ENCODE measurements at places on chromosomes 5 and 9.

DNA sequence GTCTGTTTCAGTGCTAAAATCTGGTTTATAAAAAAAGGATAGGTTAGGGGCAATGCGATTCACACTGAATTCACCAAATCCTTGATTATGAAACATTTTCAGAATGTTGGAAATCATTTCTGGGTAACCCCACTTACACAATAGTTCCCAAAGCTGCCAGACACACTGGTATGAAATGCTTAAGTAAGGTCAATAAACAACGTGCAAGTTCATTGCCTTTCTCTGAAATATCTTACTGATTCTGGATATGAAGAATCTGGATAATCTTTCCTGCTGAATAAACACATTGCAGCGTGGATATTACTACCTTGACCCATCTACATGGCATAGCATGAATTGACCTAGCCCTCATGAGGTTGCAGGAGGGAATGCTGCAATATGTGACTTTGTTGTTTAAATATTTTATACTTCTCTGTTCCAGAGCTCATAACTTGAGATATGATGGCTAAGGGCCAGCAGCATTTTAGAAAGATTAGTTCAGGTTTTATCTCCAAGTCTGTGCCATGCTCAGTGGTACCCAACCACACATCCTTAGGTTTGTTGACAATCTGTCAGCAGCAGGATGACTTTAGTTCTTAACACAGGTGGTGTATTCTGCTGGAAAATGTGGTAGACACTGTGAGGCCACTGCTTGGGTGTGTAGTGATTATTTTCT is 121.0 kb downstream of the NREP start:
- no peak for DNase-seq

- no peak for DNase-seq
Measured at GRCh38 chr5:2902742-2903297, 151.3 kb upstream of the IRX2 start.

- no peak for DNase-seq
Measured at GRCh38 chr5:63794296-63794695, 167.9 kb downstream of the HTR1A start.

- no peak for DNase-seq
Measured at GRCh38 chr9:38033941-38034340, 35.1 kb downstream of the SHB start.

- no peak for DNase-seq
Measured at GRCh38 chr5:21685522-21685921, 1167.6 kb downstream of the CDH12 start.

- DNase-seq = no peak
Measured at GRCh38 chr9:94746541-94747370, 20.3 kb downstream of the AOPEP start.

- DNase-seq = no peak
Measured at GRCh38 chr5:180648658-180649296, 623 bp downstream of the FLT4 start.

- DNase-seq = no peak
Measured at GRCh38 chr5:169701910-169702451, 64.9 kb downstream of the DOCK2 start.

- no peak for DNase-seq
Measured at GRCh38 chr5:178322736-178323540, 90.3 kb upstream of the PHYKPL start.

- DNase-seq = no peak
Measured at GRCh38 chr5:158940977-158941376, 158.7 kb downstream of the EBF1 start.

DNA sequence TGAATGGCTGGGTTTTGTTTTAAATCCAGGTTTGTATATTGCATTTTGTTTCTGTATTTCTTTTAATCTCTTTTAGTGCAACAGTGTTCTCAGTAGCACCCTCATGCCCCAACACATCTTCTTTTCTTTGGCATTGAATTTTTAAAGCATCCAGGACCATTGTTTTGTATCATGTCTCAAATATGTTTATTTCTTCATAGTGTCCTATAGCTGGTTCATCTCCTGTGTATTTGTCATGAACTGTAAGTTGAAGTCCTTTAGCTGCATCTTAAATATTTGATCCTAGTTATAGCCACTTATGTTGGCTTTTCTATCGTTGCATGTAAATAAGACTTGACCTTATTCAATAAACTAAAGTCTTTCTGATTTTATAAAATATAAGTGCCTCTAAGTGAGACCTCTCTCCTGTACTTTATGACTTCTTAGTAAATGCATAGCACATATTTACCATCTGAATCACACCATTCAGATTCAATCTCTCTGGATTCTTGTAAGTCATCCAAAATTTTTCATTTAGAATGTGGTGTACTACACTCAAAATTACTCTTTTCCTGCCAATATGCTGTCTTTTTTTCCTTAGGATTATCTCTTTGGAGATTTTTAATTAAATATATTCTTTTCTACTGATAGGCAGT is 21.0 kb upstream of the ERCC6L2 start:
- DNase-seq = no peak

GRCh38 chr5:176632745-176633144 is 2.3 kb downstream of the EIF4E1B start:
- DNase-seq = no peak

- DNase-seq = no peak
Measured at GRCh38 chr5:144329681-144330080, 159.0 kb downstream of the KCTD16 start.

DNA sequence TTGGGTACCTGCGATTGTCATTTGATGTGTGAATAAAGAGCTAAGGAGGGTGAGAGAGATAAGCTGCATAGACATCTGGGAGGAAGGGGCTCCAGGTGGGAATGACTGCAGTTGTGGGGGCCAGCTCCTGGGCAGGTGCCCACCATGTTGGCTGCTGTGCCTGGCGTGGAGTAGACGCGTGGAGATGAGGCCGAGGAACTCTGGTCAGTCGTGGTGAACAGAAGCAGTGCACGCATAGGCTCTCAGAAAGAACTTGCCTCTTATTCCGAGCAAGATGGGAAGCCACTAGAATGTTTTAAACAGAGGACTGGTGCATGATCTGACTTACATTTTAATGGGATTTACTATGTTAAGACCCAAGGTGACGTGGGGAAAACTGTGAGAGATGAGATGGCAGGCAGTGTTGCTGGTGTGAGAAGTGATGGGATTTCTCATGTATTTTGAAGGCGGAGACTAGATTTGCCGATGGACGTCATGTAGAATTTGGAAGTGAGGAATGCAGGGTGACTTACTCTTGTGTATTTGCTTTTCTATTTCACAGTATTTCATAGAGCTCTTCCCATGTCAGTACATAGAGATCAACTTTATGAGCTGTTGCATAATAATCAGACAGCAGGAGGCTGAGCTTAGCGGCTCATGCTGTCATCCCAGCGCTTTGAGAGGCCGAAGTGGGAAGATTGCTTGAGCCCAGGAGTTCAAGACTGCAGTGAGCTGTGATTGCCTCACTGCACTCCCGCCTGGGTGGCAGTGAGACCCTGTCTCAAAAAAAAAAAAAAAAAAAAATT is 71.1 kb downstream of the EHMT1 start:
- DNase-seq = no peak

GRCh38 chr5:6495433-6496206 is 47.0 kb downstream of the UBE2QL1 start:
- DNase-seq = no peak

- DNase-seq = no peak
Measured at GRCh38 chr9:76082057-76082456, 191.6 kb downstream of the PCSK5 start.

GRCh38 chr9:82081496-82081895 is 92.9 kb downstream of the SPATA31D1 start:
- no peak for DNase-seq

DNA sequence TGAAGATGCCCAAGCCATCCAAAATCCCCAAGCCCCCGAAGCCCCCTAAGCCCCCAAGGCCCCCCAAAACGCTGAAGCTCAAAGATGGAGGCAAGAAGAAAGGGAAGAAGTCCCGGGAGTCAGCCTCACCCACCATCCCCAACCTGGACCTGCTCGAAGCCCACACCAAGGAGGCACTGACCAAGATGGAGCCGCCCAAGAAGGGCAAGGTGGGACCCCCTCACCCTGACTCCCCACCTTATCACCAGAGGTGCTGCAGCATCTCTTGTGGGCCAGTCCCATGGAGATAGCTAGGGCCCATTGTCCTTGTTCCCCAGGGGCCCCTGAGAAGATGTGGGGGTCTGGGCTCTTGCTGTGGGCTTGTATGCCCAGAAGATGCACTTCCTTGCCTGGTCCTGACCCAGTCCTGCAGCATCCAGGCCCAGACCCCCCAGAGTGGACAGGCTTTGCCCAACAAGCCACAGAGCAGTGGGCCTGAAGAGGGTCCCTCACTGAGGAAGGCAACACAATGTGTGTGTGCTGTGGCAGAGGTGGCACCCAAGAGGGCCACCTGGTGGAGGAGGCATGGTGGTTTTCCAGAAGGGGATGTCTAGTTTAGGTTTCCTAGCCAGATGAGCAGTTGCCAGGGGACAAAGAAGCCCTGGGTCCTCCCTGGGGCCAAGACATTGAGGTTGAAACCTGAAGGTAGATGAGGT is 84.1 kb downstream of the PHF2 start:
- DNase-seq = no peak

DNA sequence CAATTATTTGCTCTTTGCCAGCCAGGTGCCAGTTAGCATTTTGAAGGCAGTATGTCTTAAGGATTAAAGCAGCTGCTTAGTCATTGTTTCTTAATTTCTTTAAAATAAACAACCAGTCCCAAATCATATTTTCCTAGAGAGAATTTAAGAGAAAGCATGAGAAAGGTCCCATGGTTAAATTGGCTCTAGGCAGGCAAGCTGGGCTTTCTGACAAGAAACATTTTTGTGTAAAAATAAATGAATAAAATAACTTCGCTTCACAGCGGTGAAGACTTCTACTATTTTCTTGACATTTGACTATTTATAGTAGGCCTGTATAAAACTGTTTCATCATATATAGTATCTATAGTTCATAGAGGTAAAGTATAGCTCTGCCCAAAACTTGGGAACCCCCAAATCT is 617.7 kb upstream of the C9orf72 start:
- no peak for DNase-seq

- DNase-seq = no peak
Measured at GRCh38 chr9:14251154-14252071, 62.5 kb downstream of the NFIB start.

- DNase-seq = no peak
Measured at GRCh38 chr9:14193328-14193990, 120.5 kb downstream of the NFIB start.

DNA sequence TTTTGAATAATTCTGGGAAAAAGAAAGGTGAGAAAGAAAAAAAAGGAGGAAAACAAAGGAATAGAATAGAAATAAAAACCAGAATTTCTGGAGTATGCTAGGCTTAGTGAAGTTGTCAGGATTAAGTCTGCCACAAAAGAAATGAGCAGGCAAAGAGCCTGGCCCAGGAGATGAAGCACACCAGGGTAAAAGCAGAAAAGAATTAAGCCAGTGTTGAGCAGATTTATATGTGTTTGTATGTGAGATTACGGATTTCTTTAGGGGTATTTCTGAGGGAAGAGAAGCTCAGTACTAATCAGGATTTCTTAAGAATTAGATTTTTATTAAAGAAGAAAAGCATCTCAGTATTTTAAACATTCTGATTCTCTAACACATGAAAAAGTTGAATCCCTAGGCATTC is 74.5 kb downstream of the MRPS27 start:
- no peak for DNase-seq

DNA sequence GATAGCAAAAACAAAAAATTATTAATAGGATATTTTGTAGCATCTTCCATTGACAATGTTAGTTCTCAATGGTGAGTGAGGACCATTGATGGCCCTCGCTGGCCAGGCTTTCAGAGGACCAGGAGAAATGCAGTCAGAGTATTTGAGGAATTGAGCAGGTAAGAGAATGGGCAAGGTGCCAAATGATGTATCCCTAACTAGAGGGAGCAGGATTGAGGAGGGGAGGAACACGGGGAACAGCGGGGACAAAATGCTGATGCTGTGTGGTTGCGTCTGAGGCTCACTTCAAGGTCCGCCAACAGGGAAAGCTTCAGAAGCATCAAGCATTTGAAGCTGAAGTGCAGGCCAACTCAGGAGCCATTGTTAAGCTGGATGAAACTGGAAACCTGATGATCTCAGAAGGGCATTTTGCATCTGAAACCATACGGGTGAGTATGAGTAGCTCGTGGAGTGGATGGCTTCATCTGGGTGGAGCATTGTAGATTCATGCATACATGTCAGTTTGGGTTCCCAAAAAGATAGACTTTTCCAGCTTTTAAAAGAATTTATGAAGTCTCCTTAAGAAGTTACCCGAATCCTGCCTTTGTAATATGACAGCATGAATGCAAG is 16.2 kb downstream of the SPTAN1 start:
- no peak for DNase-seq

GRCh38 chr5:170113522-170113900 is 7.8 kb downstream of the FOXI1 start:
- no peak for DNase-seq

DNA sequence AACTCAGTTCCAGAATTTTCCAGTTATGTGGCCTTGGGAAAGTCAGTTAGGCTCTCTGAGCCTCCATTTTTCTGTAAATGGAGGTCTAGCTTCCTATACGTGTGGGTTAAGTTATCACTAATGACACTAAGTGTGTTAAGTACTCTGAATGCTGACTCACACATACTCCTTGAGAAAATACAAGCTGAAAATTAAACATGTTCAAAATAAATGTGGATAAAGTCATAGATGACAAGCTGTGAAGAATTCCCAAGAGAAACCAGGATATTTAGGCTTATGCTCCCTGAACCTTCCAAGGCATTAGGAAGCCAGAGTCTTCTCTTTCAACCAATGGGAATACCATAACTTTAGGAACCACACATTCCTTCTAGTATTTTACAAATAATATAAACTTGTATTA is 58.1 kb downstream of the ABCA1 start:
- DNase-seq = no peak

DNA sequence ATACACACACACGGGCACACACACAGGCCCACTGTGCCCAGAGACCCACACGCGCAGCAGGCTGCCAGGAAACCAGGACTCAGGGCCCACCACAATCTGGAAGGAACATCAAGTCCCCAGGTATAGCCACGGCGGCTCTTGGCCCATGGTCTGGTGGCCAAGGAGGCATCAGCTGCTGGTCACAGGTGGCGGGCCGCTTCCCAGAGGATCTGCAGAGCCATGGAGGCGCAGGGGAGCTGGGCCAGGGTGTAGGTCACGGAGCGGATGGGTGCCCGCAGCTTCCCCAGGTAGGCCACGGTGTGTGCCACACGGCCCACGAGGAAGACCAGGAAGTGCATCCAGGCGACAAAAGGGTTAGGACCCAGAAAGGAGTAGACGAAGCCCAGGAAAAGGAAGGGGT is 13.4 kb downstream of the PTGES start:
- no peak for DNase-seq

DNA sequence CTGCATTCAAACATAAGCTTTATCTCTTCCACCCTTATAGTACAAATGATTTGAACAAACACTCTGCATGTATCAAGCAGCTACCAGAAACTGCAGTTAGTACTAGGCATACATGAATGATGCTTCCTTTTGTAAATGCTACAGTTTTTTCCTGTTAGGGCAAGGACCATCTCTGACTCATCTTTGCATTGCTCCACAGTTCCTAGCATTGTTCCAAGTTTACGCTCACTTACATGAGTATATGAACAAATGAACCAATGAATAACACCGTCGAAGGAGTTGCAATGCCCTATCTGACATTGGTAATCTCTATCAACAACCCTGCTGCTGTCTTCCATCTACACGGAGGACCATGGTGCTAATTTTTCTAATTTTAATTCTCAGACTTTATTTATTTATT is 2.1 kb upstream of the ALDH7A1 start:
- DNase-seq = no peak

All from stimulated activated CD8-positive, alpha-beta memory T cell treated with anti-CD3 and anti-CD28 coated beads, Interleukin-7, amount 100 ng/mL, for 1 hour (primary cell).